Posterior vena cava (tissue), 2 donors: ENCODE measurements at places on chromosomes 16 and 17. TPM values are rescaled to one million over a fixed set of nuclear protein-coding genes. Genes with fewer than 3 reads are reported as not detected.

DNA sequence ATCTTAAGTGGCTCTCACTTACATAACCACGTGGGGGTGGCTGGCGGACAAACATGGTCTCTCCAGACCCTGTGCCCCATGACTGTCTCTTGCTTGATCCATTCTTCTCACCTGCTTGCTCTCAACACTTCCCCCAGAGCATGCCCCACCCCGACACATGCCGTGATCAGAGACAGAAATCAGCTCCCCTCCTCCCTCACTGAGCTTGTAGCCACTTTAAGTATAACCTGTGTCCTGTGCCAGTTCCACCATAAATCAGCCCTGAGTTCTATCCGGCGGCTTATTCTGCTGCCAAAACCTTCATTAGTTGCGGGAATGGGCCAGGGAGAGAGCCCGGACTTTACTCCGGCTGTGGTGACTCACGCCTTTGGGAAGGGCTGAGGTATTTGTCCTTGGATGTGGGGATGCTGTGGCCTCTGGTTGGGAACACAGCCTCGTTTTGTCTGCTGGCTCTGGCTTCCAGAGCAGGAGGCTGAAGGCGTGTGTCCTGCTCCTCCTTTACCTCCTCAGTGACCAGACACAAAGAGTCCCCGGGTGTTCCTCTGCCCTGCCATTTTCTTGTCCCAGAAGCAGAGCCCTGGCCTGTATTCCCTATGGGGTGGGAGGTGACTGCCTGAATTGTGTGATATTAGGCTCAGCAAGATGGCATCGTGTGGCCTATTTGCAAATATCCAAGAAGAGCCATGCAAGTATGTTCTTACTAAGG is 21.1 kb downstream of the ANKRD40 start:
- peak; percentile 94 for DNase-seq

The CASKIN1 gene
- 0.05 TPM for total RNA-seq

DNA sequence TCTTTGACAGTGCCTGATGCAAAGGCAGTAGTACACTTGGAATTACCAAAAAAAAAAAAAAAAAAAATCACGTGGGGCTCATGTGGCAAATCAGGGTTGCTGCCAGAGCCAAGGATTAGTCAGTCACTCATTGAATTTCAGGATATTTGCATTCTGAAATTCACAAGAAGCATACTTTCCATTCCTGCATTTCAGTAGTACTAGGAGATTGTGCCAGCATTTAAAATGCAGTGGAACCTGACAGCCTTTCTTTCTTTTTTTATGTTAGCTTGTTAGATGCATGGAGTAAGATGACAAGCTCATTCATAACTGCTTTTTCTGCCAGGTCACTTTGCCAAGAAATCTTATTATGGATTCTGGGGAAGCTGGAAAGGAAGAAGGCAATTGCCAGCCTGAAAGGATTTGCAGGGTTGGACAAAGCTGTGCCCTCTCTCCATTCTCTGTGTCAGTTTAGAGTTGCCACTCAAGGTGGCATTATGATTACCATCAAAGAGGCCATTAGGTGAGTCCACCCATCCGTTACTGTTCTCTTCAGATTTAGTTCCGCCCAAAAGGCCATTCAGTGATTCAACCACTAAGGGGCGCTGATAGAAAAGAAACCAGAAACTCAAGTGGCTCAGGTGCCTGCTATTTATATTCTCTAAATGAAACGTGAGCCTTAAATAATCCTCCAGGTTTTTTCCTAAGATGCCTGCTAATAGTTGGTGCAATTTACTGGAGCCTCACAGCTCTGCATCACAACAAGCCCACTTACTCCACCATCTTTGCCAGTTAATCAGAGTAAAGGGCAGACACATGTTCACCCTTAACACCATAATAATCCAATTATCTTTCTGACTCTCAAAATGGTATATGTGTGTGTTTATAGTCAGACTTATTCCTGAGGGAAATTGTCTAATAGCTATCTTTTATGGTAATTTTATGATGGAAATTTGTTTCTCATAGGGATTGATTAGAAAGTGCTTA is 59.0 kb downstream of the TANGO6 start:
- no peak for DNase-seq

The ZNF750 gene
- total RNA-seq, result not detected

The MT1H gene
- total RNA-seq, result not detected

GRCh38 chr17:56834380-56835263 is 671 bp downstream of the DGKE start:
- peak; percentile 86 for DNase-seq

The TEKT1 gene
- total RNA-seq, result not detected

DNA sequence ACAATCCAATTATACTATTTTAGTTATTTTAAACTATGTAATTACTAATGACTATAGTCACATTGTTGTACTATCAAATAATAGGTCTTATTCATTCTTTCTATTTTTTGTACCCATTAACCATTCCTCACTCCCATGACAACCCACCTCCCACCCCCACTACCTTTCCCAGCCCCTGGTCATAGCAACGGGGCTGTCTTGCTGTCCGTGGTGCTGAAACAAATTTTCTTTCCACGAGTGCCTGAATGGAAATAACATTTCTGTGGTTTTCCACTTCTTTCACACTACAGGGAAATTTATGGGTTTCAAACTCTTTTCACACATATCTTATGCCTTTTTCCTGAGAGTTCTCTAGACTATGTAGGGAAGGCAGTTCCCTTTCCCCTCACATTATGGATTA is 326.6 kb downstream of the PHKB start:
- DNase-seq, result no peak

- DNase-seq, result no peak
Measured at GRCh38 chr16:10122546-10122945, 59.7 kb downstream of the GRIN2A start.

DNA sequence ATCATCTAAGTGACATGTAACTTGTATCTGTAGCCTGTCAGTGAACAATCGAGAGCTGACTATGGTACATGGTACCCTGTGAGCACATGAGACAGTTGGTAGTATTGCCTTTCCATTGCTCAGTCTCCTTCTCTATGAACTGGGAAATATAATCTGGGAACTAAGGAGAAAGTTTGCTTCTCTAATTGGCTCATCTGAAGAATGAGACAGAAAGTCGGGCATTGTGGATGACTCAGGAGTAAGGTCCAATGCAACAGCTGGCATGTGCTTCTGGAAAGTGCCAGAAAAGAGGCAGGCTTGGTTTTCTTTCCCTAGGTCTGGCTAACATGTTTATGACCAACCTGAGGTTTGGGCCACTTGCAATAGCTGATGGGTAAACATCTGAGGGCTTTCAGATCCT is 51.9 kb downstream of the ZZEF1 start:
- no peak for DNase-seq

DNA sequence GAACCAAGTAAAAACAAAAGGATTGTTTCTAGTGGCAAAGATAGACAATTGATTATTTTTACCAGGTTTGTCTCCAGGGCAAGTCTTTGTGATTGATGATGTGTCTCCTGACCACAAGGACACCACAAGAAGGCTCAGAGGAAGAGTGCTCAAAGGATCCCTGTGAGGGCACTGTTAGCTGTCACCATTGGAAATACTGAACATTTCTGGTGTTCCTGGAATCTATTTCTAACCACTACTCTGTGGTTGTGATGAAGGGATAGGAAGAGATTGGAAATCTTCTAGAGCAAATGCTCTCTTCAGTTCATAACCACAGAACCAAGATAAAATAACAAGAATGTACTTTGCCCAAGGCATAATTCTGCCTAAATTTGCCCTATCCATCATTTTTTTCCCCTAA is 15.3 kb downstream of the RNF43 start:
- DNase-seq, result no peak

DNA sequence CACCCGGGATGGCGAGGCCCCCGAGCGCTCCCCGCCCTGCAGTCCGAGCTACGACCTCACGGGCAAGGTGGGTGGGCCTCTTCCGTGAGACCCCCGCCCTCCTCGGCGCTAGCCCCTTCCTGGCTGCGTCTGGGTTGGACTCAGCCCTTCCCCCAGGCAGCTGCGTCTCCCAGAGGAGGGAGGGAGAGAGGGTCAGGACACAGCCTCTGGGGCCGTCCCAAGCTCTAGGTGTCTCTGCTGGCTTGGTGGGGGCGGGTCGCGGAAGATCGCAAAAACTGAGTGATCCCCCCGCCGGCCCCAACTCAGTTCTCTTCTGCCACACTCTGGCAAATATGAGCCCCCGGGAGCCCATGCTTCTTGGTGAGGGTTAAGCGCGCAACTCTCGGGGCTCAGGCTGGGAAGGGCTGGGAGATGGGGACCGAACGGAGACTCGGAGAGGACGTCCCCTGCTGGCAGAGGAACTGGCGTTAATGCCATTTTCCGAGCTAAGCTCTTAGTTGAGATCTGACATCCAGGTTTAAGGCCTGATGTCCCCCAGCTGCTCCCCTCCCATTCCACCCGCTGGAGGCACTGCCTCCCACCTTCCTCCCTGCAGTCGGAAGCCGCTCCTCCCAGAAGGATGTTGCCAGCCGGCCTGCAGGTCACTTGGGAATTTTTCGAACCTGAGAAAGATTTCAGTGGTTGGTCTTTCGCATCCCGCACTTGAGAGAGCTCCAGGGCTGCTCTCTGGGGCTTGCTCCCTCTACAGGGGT is 419 bp downstream of the RAB37 start:
- no peak for DNase-seq

The KCNH4 gene
- 0.23 TPM for total RNA-seq

GRCh38 chr17:42310787-42311215 is 22.5 kb downstream of the STAT5A start:
- DNase-seq, result no peak

The EFCAB5 gene
- 0.14 TPM for total RNA-seq

- DNase-seq, result no peak
Measured at GRCh38 chr17:79246225-79247190, 171.9 kb downstream of the ENGASE start.

DNA sequence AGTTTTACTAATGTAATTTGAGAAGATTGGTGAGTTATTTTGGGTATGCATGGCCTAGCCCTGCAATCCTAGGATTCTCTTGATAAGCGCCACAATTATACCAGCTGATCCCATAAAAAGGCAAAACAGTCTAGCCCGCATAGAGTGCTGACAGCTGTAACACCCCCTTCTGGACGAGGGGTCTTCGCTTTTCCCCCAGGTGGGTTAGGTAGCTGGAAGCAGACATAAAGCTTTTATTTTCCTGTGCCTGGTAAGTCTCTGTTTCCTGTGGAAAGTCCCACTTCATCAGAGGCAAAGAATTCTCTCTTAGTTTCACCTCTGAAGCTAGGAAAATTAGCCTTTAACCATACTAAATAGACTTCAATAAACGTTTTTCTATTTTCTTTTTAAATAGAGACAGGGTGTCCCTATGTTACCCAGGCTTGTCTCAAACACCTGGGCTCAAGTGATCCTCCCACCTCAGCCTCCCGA is 108.3 kb downstream of the YPEL2 start:
- DNase-seq, result no peak

DNA sequence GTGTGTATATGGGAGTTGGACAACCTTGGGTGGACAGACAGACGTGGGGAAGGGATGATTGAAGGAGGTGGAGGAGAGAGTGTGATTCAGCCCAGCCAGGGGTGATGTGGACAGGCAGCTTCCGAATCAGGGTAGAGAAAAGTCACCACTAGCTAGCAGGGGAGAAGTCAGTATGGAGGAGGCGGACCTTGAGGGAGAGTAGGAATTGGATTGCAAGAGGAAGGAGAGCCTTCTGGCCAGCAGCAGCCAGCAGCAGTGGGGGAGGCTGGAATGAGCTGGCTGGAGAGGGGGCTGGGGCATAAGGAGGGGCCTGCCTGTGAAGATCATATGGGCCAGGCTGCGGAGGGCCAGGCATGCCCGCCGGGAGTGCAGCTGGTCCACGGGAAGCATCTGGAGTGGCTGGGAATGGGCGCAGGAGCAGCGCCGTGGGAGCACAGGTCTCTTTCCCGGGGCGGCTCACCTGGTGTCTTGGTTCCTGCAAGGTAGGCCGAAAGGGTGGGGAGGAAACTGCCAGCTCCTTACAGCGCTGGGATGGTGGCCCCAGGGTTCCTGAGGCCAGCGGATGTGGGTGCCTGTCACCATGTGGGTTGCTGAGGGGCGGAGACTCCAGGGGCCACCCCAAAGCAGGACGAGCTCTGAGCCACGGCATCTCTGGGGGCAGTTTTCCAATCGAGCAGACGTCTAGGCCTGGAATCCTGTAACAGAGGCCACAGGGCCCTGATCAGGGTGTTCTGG is 235.3 kb downstream of the SEC14L1 start:
- no peak for DNase-seq

- DNase-seq, result no peak
Measured at GRCh38 chr17:7216242-7217112, 3.2 kb downstream of the DLG4 start.

The MFAP4 gene
- 371 TPM for total RNA-seq

GRCh38 chr17:44881145-44881544 is 18.1 kb downstream of the EFTUD2 start:
- no peak for DNase-seq

DNA sequence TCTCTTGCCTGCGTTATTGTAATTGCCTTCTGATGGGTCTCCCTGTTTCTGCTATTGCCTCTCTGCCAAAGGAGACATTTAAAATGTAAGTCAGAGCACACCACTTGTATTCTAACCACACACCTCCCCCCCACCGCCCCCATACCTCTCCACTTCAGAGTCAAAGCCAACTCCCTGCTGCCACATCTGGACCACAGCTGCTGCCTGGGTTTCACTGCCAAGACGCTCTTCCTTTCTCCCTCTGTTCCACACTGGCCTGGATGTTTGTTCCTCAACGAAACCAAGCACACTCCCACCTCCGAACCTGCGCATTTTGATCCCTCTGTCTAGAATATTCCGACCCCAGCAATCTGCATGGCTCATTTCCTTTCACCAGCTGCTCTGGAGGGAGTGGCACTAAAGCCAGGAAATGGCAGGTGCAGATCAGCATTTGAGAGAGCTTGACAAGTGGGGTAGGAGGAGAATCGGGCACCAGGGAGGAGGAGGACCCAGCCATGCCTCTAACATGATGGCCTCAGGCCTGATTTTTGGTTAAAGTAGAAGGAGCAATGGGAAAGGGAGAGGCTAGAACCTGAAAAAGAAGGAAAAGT is 92.4 kb upstream of the HS3ST2 start:
- no peak for DNase-seq

DNA sequence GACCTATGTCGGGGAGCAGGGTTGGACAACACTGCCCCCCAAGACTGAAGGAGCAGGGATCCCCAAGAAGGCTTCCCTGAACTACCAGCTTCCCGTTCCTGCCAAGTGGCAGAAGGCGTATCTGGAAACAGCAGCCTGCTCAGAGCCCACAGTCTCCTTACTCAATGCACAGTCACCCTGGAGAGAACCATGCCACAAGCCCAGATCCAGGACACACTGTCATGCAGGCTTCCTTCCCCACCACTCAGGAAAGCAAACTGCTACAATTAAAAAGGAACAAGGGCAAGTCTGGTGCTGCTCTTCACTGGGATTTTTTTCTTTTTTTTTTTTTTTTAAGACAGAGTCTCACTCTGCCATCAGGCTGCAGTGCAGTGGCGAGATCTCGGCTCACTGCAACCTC is 8.2 kb downstream of the WDR45B start:
- no peak for DNase-seq
